Common myeloid progenitor, CD34-positive (primary cell): ENCODE measurements at places on chromosomes 4 and X.

GRCh38 chr4:137393044-137393443, 139.2 kb downstream of the PCDH18 start:
- no peak for DNase-seq

DNA sequence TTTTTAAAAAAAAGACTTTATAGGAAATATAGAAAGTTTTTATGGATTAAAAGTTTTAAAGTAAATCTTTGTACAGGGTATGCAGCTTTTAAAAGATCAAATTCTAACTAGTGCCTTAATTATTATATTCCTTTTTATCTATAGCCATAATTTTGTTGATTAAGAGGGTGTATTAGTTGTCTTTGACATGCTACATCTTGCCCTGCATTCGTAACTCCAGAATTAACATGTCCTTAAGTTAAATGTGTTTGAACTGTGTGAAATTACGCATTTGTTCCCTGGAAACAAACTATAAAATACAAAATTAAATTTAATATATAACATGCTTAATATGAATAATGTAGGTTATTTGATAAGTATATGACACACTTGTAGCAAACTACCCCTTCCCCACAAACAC, 66.3 kb downstream of the PTPN13 start:
- no peak for DNase-seq

DNA sequence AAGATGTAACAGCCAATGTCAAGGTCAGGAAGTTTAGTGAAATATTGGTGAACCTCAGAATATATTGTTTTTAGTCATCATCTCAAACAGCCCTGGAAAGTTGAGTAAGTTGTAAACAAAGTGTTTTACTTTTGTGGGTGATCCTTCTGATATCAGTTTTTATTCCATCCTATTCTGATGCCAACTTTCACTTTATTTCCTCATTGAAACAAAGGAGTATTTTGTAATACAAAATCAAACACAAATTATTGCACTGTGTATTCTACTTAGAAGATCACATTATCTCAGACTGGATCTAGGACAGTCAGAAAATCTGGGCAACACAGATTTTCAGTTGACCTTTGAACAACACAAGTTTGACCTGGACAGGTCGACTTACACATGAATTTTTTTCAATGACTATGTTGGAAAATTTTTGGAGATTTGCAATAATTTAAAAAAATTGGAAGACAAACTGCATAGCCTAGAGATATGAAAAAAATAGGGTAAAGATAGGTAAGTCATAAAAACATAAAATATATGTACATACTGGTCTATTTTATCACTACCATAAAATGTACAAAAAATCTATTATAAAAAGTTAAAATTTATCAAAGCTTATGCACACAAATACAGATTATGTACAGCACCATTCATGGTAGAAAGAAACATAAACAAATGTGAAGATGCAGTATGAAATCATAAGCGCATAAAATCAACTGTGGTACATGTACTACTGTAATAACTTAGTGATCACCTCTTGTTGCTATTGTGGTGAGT, 709.1 kb upstream of the FAM241A start:
- no peak for DNase-seq

DNA sequence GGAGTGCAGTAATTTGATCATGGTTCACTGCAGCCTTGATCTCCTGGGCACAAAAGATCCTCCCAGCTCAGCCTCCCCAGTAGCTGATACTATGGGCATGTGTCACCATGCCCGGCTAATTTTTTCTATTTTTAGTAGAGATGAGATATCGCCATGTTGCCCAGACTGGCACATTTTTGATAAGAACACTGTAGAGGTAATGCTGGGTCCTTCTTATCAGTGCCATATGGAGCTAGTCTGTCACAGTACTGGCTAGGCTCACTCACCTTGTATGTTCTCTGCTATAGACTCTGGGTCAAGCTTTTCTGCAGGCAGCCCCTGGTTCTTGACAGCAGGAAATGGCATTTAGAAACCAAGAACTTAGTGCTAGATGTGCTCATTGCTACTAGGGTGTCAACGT, 53.9 kb downstream of the BCOR start:
- DNase-seq = peak; percentile 22

- DNase-seq = no peak
Observed at GRCh38 chr4:156472624-156473023, 499.0 kb downstream of the PDGFC start.

- DNase-seq = peak; percentile 89
Observed at GRCh38 chrX:84188320-84188834, 378 bp upstream of the RPS6KA6 start.
